Stimulated activated CD4-positive, alpha-beta T cell treated with anti-CD3 and anti-CD28 coated beads, Interleukin-15, amount 100 ng/mL, for 24 hours (primary cell): ENCODE measurements at places on chromosomes 1 and 21.

DNA sequence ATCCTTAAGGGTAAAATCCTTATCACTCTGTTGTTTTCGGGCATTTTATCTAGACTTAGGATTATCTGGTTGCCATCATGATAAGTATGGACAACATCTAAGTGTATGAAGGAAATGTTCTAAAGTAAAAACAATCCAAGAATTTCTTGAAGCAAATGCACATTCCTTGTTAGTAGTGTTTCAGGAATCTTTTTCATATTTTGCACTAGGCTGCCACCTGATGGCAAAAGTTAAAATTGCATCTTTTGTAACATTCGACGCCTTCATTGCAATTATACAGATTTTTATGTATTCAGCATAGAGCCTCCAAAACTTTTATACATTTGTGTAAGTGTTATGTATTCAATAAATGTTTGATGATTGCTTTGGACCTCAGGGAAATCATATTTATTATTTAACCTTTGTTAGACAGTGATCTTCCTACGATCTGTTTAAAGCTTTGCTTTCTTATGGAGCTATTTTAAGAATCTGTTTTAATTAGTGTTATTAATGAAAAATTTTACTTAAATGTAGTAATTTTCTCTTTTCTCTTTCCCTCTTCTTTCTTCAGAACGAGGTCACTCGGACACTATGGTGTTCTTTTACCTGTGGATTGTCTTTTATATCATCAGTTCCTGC is 49.4 kb upstream of the KIAA1614 start:
- DNase-seq = no peak

GRCh38 chr21:42245331-42246193 is 26.6 kb downstream of the ABCG1 start:
- no peak for DNase-seq

GRCh38 chr1:23664837-23665795 is 26.5 kb upstream of the RPL11 start:
- peak; percentile 24 for DNase-seq

- DNase-seq = no peak
Measured at GRCh38 chr1:54007613-54008012, 10.4 kb downstream of the LDLRAD1 start.

GRCh38 chr21:32559006-32559610 is 26.2 kb downstream of the TCP10L start:
- no peak for DNase-seq

GRCh38 chr1:180837020-180837419 is 75.7 kb upstream of the KIAA1614 start:
- no peak for DNase-seq

- no peak for DNase-seq
Measured at GRCh38 chr1:229368347-229368746, 25.5 kb upstream of the CCSAP start.

DNA sequence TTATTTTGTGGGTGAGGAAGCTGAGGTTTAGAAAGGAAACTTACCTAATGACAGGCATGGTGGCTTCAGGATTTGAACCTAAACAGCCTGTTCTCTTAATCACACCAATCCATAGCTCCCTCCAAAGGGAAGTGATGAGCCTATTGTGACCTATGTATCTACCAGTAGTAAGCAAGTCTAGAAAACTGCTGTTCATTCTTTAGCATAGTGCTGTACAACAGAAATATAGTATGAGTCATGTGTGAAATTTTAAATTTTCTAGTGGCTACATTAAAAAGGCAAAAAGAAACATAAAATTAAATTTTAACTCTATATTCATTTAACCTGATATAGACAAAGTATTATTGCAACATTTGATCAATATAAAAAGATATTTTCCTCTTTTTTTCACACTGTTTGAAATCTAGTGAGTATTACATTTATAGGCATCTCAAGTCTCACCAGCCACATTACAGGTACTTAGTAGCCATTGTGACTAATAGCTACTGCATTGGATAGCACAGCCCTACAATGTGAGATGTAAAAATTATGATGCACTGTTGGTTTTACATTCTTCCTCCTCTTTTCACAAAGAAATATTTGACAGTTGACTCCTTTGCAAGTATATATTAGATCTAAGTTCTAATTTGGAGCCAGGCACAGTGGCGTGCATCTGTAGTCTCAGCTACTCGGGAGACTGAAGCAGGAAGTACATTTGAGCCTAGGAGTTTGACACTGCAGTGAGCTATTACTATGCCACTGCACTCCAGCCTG is 16.6 kb downstream of the IPO9 start:
- DNase-seq = no peak

GRCh38 chr1:77120950-77121349 is 98.3 kb downstream of the PIGK start:
- no peak for DNase-seq

DNA sequence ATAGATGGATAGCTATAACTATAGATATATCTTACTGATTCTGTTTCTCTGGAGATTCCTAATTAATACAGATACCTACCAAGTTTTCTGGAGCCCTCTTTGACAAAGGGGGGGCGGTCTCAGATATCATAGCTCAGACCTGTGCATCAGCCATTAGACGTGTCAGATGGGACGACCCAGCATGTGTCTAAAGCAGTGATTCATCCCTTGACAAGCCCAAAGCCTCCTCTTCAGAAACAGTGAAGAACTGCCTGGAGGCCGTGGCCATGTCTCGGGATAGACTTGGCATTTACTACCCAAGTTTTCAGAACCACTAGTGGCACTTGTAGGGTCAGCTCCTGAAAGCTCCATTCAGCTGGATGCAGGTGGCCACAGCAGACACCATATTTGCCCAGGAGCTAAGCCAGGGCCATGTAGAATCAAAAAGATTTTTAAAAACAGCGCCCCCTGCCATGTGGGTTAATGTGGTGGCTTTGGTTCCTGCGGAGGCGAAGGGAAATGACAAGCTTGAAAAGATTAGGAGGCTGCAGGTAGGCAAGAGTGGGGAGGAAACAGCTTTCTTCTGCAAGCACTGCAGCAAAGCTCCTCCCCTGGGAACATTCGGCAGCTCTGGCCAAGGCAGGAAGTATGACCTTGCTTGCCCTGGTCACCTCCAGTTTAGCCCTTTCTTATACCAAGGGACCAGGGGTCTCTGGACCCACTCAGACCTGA is 82.2 kb downstream of the FBXO2 start:
- peak; percentile 26 for DNase-seq

GRCh38 chr21:31802331-31802730 is 70.4 kb upstream of the SCAF4 start:
- DNase-seq = no peak

GRCh38 chr21:41695513-41695912 is 71.3 kb downstream of the RIPK4 start:
- no peak for DNase-seq

DNA sequence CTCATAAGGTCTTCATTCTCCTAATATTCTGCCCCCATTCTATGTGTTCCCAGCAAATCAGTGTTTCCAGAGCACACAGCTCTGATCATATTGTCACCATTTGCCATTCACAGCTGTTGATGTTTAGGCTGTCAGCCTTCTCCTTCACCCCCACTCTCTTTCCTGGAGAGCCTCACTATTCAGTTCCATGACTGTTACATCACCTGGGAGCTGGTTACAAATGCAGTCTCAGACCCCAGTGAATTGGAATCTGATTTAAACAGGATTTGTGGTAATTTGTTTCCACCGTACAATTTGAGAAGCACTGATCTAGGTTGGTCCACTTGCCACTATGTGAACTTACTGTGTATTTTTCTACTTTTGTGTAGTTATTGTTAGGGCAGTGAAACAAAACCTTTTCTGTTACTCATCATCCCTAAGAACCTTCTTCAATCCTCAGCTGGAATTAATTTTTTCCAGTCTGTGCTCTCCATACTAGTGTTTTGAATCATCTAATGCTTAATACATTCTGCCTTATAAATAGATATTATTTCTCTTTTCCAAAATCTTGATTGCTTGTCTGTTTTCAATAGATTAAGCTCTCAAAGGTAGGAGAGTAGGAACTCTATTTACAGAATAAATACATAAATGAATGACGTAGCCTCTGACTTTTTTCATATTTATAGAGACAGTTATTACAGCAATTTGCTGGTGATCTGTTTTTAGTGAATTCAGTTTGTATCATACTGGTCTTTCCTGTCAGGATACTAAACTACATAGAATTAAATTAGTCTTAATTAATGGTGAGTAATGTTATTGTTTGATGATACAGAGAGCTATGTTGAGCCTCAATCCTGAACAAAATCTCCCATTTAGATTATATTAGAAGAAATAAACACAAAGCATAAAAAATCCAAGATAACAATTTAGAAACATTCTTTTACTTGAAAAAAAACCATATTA is 8.1 kb downstream of the SNX7 start:
- DNase-seq = no peak

DNA sequence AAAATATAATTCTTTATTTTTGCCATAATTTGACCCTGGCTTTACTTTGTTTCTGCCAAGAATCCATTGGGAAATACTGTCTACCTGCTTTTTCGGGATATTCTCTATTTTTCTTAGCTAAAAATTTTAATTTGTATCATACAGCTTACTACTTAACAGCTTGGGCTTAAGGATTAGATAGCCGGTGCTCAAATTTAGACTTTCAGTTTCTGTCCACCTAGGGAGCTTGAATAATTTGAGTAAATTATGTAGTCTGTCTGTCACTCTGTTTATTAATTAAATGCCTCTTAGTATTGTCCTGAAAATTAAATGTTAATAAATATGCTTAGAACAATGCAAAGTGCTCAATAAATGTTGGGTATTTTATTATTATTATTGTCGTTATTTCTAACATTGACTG is 6.7 kb downstream of the SYCP1 start:
- DNase-seq = no peak

- no peak for DNase-seq
Measured at GRCh38 chr1:156591181-156591431, 470 bp upstream of the NAXE start.

GRCh38 chr21:31731056-31731856 is 662 bp downstream of the SCAF4 start:
- peak; percentile 65 for DNase-seq

DNA sequence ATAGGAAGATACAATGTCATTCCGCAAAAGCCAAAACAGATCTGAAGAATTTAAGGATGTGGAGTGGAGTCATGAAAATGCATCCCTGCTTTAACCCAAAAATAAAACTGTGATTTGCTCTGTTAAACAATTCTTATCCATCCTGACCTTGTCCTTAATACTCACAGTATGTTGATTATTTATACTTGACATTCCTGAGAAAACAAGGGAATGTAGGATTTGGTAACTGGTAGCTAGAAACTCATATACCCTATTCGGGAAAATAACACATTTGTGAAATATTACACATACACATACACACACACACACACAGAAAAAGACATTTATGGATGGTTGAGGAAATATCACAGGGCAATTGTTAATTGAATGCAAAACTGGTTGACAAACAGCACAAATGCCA is 80.2 kb downstream of the FMN2 start:
- DNase-seq = no peak

DNA sequence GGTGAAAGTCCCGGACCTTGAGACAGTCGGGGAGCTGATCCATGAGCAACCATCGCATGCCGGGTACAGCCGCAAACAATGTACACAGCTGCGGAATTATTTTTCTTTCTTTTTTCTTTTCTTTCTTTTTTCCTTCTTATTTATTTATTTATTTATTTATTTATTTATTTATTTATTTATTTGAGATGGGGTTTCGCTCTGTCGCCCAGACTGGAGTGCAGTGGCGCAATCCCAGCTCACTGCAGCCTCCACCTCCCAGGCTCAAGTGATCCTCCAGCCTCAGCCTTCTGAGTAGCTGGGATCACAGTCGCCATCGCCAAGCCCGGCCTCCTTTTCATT is 2.6 kb upstream of the PERM1 start:
- no peak for DNase-seq

DNA sequence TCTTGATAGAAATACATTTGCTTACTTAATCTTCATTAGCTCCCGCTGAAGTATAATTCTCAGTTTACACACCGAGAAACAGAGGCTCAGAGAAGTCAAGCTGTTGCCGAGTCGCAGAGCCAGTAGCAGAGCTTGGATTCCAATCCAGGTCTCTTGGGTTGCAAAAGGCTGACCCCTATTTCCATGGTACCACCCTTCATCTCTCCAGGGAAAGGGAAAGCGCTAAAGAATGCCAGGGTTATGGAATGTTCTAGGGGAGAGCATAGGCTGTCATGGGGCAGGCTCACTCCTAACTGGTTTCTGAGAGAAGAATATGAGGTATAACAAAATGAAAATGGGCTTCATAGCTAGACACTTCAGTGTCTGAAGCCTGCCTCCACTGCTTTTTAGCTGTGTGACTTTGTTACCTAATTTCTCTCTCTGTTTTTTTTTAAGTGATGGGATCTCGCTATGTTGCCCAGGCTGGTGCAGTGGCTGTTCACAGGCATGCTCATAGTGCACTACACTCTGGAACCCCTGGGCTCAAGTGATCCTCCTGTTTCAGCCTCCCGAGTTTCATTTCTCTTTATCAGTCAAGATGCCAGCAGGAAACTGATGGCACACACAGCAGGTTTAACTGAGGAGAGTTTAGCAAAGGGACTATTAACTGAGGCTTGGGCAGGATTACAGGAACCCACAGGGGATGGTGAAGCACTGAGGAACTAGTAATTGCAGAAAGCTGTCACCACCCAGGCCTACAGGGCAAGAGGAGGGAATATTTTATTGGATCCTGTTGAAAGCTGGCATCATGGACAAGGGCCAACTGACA is 25.5 kb upstream of the ATF3 start:
- no peak for DNase-seq

- no peak for DNase-seq
Measured at GRCh38 chr1:65255656-65256050, 53.7 kb upstream of the DNAJC6 start.

DNA sequence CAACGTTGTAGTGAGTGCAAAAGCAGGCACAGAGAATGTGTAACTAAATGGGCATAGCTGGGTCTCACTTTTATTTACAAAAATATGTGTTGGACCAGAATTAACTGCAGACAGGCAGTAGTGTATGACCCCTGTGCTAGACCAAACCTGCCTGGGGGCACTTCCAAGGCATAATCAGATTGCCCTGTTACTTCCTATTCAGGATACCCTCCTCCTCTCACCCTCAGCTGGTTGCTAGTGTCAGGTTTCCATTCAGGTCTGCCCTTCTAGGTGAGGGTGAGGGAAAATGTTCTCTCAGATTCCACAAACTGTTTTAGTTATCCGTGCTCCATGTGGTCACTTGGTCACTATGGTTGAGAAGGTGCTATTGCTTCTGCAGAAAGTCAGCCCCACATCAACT is 387.3 kb downstream of the LMX1A start:
- no peak for DNase-seq
